ENCODE measurements at places on chromosomes 6 and 20. TPM values are rescaled to one million over a fixed set of nuclear protein-coding genes. Genes with fewer than 3 reads are reported as not detected.
A peak's percentile ranks its signal among the peaks of the same experiment; 100 is the strongest.

DNA sequence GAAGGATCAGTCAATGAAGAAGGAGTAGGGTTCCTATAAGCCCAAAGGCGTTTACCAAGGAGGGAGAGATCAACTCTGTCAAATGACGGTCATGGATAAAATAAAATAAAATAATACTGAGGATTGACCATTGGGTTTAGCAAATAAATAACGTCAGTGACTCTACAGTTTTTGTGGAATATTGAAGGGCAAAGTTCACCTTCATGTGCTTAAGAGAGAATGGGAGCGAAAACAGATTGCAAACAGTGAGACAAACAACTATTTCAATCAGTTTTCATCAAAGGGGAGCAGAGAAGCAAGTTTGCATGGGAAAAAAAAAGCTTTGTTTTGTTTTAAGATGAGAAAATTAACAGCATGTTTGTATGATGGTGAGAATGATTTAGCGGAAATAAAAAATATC, 17.6 kb upstream of the NT5DC1 start:
- no peaks in the 10 kb centered on the region for H3K36me3 ChIP-seq
- no peak for DNase-seq
- H3K4me3 ChIP-seq: no peak overlapping the region
- H3K27ac ChIP-seq: no peak overlapping the region
- no peaks in the 10 kb centered on the region for H3K27me3 ChIP-seq

DNA sequence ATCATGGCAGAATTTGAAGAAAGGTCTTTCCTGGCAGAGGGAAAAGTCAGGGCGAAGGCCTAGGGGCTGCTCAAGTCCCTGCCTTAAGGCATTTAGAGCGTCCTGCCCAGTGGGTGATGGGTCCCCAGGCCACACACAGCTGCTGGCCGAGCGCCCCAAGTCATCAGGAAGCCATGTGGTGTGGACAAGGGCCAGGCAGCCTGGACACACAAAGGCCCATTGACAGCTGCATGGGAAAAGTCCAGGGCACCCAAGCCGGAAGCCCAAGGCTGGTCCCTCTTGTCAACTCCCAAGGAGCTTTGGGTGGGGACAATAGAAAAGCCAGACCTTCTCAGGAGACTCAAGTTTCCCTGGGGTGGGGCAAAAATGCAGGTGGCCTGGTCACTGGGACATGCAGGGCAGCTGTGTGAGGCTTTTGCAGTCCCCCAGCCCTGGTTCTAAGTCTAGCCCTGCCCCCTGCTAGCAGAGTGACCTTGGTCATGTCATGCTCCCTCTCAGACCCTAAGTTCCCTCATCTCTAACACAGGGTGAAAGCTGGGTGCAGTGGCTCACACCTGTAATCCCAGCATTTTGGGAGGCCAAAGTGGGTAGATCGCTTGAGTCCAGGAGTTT, 44.3 kb upstream of the PTGIS start:
- no peaks in the 10 kb centered on the region for H3K27me3 ChIP-seq
- no peak for DNase-seq
- no peaks in the 10 kb centered on the region for H3K36me3 ChIP-seq
- H3K4me3 ChIP-seq: no peak overlapping the region
- no peak overlapping the region for H3K27ac ChIP-seq

DNA sequence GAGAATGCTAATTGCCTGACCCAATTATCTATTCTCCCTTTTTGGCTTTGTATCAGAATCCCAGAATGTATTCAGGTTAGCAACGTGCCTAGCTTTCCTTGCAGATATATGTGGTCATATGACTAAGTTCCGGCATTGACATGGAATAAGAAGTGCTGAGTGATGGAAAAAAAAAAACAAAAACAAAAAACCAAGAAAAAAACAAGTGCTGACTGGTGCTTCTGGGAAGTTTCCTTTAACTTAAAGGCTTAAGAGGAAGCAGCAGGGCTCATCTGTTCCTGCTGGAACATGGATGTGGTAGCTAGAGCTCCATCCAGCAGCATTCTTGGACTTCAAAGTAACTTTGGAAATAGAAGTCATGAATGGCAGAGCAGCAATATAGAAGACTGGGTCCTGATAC, 10.4 kb upstream of the RPF2 start:
- H3K4me1 ChIP-seq: no peaks in the 10 kb centered on the region
- no peak overlapping the region for H3K4me3 ChIP-seq
- H3K36me3 ChIP-seq: no peaks in the 10 kb centered on the region
- H3K27me3 ChIP-seq: no peaks in the 10 kb centered on the region
- DNase-seq: peak; percentile 22

PDYN gene
- total RNA-seq: not detected

DNA sequence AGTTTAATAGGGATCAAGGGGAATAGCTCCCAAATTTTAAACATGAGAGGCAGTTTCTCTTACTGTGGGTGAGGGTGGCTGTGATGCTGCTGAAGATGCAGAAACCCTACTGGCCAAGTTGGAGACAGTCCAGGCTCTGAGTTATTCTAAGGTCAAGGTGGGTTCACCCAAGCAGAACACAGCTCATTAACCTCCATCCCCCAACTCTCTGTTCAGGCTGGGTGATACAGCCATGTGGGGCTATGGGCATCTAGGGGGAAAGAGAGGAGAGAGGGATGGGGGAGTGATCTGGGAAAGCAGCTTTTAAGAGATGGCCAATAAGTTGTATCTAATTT, 18.9 kb upstream of the TRAM2 start:
- H3K4me3 ChIP-seq: no peak overlapping the region
- peak overlapping the region; percentile 87 for H3K27ac ChIP-seq
- H3K4me1 ChIP-seq: peaks cover 31% of the 10 kb centered on the region
- no peak for DNase-seq

DNA sequence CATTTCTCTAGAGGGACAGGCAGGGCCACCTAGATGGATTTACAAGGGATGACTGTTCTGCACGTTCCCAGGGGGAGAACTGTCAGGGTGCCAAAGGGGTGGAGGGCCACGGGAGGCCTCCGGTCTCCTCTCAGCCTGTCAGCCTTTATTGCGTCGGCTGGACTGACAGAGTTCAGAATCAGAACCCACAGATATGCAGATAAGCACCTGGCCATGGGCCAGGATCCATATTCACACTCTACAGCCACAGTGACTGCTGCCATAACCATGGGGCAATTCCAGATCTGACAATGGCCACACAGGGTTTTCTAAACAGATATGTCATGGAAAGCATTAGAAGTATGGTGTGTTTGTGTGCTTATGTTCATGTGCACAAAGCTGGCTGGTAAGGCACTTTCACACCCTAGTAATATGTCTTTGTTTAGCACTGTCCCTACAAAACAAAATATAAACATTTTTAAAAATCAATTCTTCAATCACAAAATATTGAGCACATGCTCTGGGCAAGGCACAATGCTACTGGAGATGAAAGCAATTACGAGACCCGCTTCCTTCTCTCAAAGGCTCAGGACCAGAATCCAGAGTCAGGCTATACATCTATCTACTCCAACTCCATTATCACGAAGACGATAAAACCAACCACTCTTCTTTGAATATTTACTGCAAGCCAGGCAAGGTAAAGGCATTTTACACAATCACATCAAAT, 29.1 kb downstream of the TRAM2 start:
- no peaks in the 10 kb centered on the region for H3K27me3 ChIP-seq
- H3K36me3 ChIP-seq: no peaks in the 10 kb centered on the region
- DNase-seq: peak; percentile 52
- peak overlapping the region; percentile 36 for H3K27ac ChIP-seq

GRCh38 chr6:161463071-161463470, 189.2 kb upstream of the AGPAT4 start:
- no peaks in the 10 kb centered on the region for H3K36me3 ChIP-seq
- no peak overlapping the region for H3K27ac ChIP-seq
- no peak for DNase-seq
- H3K4me1 ChIP-seq: no peaks in the 10 kb centered on the region

DNA sequence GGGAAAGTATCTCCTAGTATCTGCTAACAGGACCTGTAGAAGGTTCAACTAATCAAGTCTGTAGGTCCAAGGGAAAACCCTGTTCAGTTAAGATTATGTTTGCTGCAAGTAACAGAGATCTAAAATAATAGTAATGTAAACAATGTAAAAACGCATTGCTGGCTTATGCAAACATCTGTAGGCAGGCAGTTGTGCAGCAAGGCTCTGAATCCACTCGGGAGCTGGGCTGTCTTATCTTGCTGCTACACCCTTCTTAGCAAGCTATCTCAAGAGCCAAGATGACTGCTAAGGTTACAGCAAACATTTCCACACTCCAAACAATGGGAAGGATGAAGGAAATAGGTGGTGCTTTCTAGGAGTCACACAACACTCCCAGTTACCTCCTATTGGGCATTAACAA, 397.3 kb upstream of the NRSN1 start:
- H3K36me3 ChIP-seq: no peaks in the 10 kb centered on the region
- no peak overlapping the region for H3K4me3 ChIP-seq
- no peaks in the 10 kb centered on the region for H3K4me1 ChIP-seq
- no peaks in the 10 kb centered on the region for H3K27me3 ChIP-seq

DNA sequence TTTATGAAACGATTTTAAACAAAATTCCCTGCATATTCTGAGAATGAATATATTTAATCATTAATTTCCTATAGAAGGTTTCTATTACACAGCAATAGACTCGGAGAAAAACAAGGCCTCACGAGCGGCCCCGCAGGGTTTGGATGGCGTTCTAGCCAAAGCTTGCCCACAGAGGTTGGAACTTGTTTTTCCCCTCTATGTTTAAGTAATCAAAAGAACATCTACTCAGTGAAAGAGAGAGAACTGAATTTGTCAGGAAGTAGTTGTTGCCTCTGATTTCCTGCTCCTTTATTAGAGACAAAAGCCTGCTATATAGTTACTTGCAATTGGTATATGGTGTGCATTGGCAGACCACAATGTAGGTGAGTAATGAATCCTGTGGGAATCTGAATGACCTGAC, 82.1 kb upstream of the HEY2 start:
- H3K27ac ChIP-seq: no peak overlapping the region
- H3K4me1 ChIP-seq: no peaks in the 10 kb centered on the region
- H3K4me3 ChIP-seq: no peak overlapping the region
- DNase-seq: no peak
- no peaks in the 10 kb centered on the region for H3K36me3 ChIP-seq
- no peaks in the 10 kb centered on the region for H3K27me3 ChIP-seq

ABHD16B gene
- not detected for total RNA-seq

AK9 gene
- total RNA-seq: 15.2 TPM

GMPR gene
- total RNA-seq: 6.1 TPM

DNA sequence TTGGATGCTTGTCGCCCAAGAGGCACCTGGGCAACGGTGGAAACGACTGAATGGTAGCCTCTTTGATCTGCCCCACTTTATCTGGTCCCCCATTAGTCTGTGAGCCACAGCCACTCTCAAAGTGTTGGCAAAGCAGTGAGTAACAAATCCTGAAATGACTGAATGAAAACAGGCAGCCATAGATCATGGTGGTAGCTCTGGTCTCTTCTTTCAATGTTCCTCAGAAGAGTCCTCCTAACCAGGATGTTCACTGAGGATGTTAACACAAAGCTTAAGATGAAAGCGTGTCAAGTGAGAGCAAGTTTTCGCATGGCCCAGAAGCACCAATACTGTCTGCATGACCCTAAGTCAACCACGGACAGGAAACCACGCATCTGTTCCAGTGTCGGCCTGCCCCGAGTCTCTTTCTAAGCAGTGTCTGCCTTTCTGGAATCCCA, 107.3 kb downstream of the IRF4 start:
- H3K4me1 ChIP-seq: no peaks in the 10 kb centered on the region
- H3K4me3 ChIP-seq: no peak overlapping the region
- DNase-seq: peak; percentile 11
- H3K36me3 ChIP-seq: peaks cover 8% of the 10 kb centered on the region
- H3K27ac ChIP-seq: no peak overlapping the region
- no peaks in the 10 kb centered on the region for H3K27me3 ChIP-seq

GRCh38 chr6:80769106-80769505, 662.6 kb downstream of the BCKDHB start:
- no peak overlapping the region for H3K4me3 ChIP-seq
- no peaks in the 10 kb centered on the region for H3K27me3 ChIP-seq
- H3K36me3 ChIP-seq: no peaks in the 10 kb centered on the region
- H3K27ac ChIP-seq: no peak overlapping the region

GRCh38 chr6:14711704-14712379, 534.0 kb upstream of the JARID2 start:
- no peaks in the 10 kb centered on the region for H3K36me3 ChIP-seq
- no peak overlapping the region for H3K27ac ChIP-seq
- H3K4me3 ChIP-seq: no peak overlapping the region
- DNase-seq: no peak
- H3K27me3 ChIP-seq: no peaks in the 10 kb centered on the region
- no peaks in the 10 kb centered on the region for H3K4me1 ChIP-seq

DNA sequence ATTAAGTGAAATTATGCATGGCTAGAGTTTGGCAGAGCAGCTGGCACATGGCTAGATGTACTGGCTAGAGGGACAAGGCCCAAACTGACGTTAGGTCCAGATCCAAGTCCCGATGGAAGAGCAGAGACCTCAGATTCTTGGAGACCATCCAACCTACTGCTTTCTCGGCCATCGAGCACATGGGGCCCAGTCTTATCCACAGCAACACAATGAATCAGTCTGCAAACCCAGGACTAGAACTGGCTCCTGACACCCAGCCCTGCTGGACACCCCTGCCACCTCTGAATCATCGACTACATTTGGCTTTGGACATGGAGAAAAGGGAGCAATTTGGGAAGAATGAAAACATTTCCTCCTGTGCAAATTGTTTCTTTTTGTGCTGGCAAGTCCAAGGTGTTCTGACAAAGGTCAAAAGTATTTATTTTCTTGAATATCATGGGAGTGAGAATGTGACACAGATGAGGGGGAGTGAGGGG, 23.9 kb upstream of the YWHAB start:
- peak overlapping the region; percentile 61 for H3K27ac ChIP-seq
- DNase-seq: no peak
- no peaks in the 10 kb centered on the region for H3K27me3 ChIP-seq
- no peaks in the 10 kb centered on the region for H3K36me3 ChIP-seq

WFDC5 gene
- not detected for total RNA-seq

GRCh38 chr20:58677079-58677604, 15.5 kb upstream of the NPEPL1 start:
- no peaks in the 10 kb centered on the region for H3K4me1 ChIP-seq
- H3K36me3 ChIP-seq: no peaks in the 10 kb centered on the region
- no peak overlapping the region for H3K27ac ChIP-seq
- no peak for DNase-seq
- no peak overlapping the region for H3K4me3 ChIP-seq
- H3K27me3 ChIP-seq: no peaks in the 10 kb centered on the region

ZNF318 gene
- 14.4 TPM for total RNA-seq

GRCh38 chr6:161080263-161080970, 88.8 kb downstream of the MAP3K4 start:
- no peak overlapping the region for H3K27ac ChIP-seq
- H3K36me3 ChIP-seq: no peaks in the 10 kb centered on the region
- H3K4me3 ChIP-seq: no peak overlapping the region
- no peaks in the 10 kb centered on the region for H3K4me1 ChIP-seq
- H3K27me3 ChIP-seq: no peaks in the 10 kb centered on the region

OTOR gene
- total RNA-seq: 0.37 TPM
